ENCODE measurements at places on chromosomes 16 and 17.

- no peak for DNase-seq
These were observed 1.7 kb downstream of the PIK3R6 start for GRCh38 chr17:8865811-8866210.

DNA sequence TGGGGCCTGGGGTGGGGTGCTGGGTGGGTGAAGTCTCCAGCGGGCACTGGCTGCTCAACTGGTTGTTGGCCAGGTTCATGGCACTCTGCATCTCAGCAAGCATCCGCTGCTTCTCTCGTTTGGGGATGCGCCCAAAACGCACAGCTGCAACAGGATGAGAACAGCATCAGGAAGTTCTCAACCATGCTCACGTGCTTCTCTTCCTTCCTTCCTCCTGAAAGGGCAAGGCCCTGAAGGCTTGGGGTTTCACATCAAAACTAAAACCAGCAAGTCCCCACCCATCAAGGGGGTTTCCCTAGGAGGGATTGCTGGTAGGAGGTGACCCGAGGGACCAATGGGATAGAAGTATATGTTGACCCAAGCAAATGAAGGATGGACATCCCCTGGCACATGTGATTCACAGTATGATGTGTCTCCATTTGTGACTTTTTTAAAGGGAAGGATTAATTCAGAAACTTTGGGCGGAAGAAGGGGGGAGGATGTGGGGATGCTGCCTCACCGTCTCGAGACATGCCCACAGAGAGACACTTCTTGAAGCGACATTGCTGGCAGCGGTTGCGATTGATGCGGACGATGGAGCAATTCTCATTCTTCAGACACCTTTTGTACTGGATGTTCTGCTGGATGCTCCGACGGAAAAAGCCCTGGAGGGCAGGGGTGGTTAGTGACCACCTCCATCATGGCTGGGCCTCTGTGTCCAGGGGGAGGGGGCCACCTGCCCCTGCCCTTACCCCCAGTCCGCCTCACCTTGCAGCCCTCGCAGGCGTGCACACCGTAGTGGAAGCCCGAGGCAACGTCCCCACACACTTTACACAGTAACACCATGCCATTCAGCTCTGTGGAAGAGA lies 4.2 kb downstream of the NR1D1 start:
- no peak for DNase-seq

DNA sequence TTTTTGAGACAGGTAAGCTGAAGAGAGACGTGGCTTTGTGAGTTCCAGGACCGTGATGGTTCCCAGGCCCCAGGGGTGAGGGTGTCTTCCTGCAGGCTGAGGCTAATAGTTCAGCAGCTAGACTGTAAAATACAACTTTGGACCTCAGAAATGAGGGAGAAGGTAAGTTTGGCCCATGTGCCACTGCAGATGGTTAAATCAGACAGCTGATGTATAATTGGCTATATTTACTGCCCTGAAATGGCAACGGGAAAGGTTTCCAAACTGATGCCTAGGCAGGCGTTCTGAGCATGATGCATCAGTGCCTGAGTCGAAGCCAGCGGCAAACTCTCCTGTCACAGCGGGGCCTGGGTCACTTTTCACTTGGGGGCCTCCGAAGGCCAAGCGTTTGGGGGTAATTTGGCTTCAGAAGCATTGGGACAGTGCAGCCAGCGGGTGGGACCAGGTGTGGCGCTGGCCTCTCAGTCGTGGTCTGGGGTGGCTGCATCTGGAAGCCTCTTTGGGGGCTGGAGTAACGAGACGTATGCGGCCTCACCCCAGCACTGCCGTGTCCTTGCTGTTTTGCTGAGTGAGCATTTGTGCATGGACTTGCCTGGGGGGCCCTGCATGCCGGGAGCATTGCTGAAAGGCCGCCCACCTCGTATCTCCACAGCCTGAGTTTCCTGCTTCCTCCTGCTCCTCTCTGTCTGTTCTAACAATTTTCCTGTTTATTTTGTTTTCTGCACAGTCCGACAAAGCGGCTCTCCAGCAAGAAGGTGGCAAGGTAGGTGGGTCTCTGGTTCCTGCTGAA lies 31.2 kb upstream of the CAPN15 start:
- no peak for DNase-seq

DNA sequence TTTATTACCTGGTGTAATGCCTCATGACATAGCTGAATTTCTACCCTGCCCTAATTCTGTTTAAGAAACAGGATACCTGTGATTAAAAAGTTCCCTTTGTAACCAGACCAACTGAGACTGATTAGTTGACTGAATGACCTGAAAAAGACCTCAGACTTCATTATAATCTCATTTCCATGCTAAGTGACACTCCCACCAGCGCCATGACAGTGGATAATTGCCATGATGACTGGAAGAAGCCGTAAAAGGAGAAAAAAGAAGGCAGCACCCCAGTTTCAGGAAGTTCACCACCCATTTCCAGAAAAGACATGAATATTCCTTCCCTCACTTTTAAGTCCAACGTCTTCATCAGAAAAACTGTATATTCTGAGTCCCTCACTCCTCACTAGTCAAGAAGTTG lies 125.6 kb upstream of the HS3ST4 start:
- no peak for DNase-seq

- no peak for DNase-seq
These were observed 116.2 kb downstream of the CDH11 start for GRCh38 chr16:65005696-65006095.

- DNase-seq = no peak
These were observed 160.4 kb downstream of the ABCA8 start for GRCh38 chr17:68794636-68795434.

- no peak for DNase-seq
These were observed 35.2 kb upstream of the SIAH1 start for GRCh38 chr16:48420437-48420836.

- DNase-seq = no peak
These were observed 132.9 kb upstream of the TNRC6C start for GRCh38 chr17:77825621-77826020.

GRCh38 chr16:48605518-48606110 lies 4.4 kb downstream of the N4BP1 start:
- DNase-seq = no peak

GRCh38 chr16:30510376-30510938 lies 15.9 kb downstream of the ZNF768 start:
- DNase-seq = no peak

DNA sequence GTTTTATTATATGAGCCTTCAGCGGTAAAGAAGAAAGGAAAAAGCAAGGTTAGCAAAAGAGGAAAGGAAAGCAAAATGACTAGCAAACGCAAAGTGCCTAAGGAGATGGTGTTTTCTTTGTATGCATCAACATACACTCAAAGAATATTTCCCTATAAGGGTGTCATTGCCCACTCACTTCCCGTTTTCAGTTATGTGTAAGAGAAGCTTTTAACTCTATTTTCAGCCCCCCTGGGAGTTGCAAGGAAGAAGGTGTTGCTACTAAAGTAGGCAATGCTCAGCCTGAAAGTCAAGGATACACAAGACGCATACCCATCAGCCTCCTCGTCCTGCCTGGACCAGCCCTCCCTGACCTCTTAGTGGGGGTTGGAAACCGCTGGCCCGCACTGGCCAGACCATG lies 267.7 kb upstream of the ZFHX3 start:
- DNase-seq = no peak

DNA sequence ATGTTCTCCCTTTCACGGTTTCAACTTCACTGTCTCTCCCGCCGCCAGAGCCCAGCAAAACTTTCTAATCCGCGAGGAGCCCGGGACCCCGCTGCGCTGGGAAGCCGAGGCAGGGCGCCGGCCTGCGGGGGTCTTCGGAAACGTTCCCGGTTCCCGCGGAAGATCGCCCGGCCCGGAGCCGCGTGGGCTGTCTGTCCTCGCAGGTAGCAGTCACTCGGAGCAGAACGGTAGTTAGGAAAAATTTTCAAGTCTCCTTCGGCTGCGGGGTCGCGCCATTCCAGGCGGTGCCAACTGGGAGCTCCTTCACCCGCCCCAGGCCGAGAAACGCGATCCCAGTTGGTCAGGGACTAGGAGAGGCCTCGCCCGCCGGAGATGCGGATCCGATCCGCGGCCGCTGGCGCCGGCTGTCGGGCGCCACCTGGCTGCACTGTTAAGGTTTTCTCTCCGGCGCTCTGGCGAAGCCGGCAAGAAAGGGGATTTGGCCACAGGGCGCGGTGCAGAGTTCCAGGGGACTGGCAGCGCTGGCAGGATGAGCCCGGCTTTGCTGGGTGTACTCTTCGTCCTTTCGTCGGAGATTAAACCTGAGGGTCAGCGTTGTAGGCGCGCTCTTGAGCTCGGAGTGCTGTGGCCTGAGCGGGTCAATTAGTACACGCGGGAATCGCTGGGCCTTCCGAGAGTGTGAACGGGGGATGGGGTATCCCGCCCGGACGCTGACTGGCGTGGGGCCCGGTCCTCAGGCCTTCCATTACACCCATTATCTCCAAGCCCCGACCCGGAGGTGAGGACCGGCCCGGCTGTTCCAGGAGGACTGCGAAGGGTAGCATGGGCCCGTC lies 135.4 kb downstream of the KCNJ12 start:
- DNase-seq = peak; percentile 24

DNA sequence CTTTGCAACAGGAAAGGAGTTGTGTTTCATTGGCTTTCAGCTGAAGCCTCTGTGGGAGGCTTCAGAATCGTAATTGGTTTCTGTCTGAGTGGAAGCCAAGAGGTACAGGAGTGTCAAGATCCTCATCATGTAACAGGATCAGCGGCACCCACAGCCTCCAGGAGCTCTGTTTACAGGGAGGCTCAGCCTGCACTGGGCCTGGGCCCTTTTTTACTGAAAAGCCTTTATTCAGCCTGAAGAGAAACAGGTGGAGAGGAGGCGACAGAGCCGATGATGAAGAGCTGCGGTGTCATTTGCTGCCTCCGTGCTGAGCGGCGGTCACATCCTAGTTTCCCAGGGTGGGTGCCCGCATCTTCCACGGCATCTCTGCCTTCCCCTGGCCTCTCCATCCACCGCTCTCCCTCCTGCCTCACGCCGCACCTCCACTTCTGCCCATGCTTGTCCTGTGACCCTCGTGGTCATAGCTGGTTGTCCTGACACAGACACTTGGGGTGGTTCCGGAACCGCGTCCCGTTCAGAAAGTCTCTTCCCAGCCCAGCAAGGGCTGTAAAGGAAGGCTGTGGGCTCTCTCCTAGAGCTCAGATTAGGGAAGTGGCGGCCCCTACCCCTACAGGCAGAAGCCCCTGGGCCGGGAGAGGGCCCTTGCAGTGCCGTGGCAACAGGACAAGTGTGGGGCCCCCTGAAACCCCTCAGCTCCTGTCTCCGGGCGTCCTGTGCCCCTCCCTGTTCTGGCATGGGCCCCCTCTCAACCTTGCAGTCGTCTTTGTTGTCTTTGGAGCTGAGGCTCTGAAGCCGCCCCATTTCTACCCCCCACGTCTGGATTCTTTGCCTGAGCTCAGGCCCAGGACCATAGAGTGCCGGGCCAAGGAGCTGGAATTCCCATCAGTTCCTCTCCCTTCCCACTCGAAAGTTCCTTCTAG lies 53.9 kb upstream of the CHMP6 start:
- DNase-seq = no peak

DNA sequence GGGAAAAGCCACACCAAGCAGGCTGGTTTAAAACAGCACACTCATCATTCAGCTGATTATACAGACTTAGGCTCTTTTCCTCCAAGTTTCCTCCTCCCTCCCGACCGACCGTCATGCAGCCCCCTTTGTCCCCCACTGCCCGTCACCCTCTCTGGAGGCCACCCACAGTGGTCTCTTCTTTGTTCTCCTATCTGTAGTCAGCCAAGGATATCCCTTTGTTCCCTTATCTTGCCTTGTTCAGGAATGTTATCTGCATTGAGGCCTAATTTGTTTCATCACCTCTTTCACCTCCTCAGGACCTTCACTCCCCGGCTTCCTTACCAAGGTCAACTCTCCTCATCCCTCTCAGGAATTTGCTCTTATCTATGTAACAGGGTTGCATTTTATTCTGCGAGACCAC lies 186.4 kb upstream of the CDH13 start:
- no peak for DNase-seq

- DNase-seq = no peak
These were observed 5.3 kb downstream of the SGSH start for GRCh38 chr17:80214878-80215210.

GRCh38 chr16:1494129-1494640 lies 1.0 kb downstream of the TELO2 start:
- DNase-seq = no peak

- DNase-seq = no peak
These were observed 675 bp downstream of the RNF213 start for GRCh38 chr17:80261159-80261894.

GRCh38 chr17:47855737-47856136 lies 4.8 kb upstream of the SP6 start:
- DNase-seq = no peak

- DNase-seq = no peak
These were observed 7.7 kb upstream of the SP2 start for GRCh38 chr17:47888293-47888692.

- DNase-seq = no peak
These were observed 3.1 kb downstream of the MMP2 start for GRCh38 chr16:55482056-55482455.

DNA sequence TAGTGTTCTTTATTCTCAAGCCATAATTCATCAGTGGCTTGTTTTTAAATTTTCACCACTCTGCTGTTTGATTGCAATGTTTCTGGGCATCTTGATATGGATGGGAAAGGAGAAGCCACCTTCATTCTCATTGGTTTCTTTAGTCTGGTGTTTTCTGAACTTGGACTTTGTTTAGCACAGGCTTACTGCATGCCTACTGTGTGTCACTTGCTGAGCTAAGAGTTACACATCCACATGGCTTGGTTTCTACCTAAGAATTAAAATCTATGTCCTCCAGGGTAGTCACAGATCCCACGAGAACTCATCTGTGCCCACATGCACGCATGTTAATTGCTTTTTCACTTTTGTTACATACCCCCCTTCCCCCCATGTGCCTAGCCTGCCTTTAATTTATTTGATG lies 4.6 kb downstream of the CMIP start:
- DNase-seq = no peak

DNA sequence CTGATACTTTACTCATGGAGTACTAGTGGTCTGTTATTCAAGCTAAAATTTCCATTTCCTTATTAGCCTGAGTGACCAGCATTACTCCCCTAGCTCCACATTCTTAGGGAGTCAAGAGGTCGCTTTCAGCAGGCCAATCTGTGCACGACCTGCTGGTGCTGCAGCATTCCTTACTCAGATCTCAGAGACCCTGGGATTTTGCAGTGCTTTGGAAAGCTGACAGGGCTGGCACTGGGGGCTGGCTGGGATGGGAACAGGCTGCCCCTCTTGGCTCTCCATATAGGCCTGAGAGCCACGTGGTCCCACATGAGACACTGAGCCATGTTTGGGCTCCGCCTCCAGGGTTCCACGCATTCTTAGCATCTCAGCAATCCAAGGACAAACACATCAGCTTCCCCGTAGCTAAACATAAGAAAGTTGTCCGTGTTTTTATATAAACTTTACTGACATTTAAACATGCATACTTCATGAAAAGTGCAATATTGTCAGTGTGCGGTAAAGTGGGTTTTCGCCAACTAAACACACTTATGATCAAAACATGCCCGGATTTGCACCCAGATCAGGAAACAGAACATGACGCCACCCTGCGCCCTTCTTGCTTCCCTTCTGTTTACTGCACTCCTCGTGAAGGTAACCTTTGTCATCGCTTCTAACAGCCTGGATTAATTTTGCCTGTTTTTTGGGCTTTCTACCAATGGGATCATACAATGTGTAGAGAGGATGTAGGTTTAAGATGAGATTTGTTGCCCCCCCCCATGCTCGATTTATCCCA lies 254.5 kb upstream of the CACNG5 start:
- no peak for DNase-seq

- DNase-seq = no peak
These were observed 24.2 kb downstream of the ELAC2 start for GRCh38 chr17:12993631-12994030.
